Stimulated activated CD4-positive, alpha-beta T cell treated with anti-CD3 and anti-CD28 coated beads, Interleukin-4, amount 100 ng/mL, for 4 hours (primary cell): ENCODE measurements at places on chromosomes 7 and 10.

- no peak for DNase-seq
These were observed 94.3 kb upstream of the AGBL3 start for GRCh38 chr7:134891696-134892678.

DNA sequence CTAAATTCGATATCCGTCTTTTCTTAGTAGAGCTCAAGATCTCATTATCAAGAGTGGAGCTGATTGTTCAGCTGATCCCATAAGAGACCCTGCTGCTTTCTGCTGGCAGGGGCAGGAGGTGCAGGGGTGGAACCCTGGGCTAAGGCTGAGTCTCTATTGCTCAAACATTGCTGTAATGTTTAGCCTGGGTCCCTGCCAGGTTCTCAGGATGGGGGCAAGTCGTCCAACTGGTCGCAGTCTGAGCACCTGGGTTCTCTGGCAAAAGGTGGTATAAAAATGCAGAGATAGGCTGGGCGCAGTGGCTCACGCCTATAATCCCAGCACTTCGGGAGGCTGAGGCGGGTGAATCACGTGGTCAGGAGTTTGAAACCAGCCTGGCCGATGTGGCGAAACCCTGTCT lies 62.0 kb upstream of the NRBF2 start:
- no peak for DNase-seq

DNA sequence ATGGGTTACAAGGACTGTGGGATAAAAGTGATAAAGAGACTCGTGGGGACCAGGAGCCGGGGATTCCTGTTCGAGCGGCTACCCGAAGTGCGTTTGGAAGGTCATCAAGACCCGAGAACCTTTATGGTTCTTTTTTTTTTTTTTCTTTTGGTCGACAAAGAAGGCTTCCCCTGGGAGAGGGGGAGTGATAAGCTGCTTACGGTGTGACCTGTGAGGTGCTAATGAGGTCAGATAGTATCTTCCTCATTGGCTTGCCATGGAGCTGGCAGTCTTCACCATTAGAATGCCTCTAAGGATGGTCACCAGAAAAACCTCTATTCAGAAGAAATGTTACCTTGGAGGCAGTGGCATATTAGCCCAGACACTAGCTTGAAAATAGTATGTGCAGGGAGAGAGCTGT lies 92.3 kb upstream of the STEAP4 start:
- DNase-seq = no peak

- no peak for DNase-seq
These were observed 124.6 kb upstream of the ZNF479 start for GRCh38 chr7:57256637-57257375.

GRCh38 chr7:143379611-143380259 lies 1.4 kb upstream of the ZYX start:
- DNase-seq = no peak

DNA sequence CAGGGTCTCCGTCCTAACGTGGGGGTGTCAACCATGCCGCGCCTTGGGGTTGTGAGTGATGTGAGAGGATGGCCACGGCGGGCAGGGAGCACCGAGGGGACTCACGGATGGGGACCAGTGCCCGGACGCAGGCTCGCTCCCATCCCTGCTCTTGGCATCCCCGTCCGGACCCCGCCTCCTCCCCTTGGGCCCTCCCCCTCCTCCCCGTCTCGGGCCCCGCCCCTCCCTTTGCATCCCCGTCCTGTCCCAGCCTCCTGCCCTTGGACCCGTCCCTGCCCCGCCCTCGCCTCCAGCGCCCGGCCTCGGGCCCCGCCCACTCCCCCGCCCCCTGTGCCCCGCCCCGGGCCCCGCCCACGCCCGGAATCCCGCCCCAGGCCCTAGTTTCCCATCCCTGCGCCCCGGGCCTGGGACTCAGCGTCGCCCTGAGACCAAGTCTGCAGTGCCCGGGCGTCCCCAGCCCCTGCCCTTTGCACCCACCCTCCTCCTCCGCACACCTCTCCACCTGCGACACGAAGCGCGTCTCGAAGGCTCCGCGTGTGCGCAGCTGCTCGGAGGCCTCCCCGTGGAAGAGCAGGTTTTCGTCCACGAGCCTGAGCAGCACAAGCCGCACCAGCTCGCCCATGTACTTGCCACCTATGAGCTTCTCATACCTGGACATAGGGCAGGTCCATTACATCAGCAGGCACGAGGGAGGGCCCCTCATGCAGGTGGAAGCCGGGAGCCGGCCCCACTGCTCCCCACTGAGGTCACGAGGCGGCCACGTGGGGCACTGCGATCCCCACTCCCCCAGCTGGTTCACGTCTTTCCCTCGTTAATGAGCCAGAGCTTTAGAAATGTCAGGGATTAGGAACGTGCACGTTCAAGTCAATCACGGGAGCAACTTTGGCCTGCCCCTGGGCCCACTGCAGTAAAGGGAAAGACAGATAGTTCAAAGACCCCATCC lies 5.1 kb upstream of the MYL7 start:
- DNase-seq = peak; percentile 67

GRCh38 chr10:112330162-112330561 lies 43.8 kb upstream of the ACSL5 start:
- DNase-seq = no peak

GRCh38 chr7:22476824-22477223 lies 23.2 kb downstream of the STEAP1B start:
- no peak for DNase-seq
